ENCODE measurements at places on chromosomes 3 and 15.

- DNase-seq: no peak
These were observed 69.8 kb downstream of the CHRNA7 start for GRCh38 chr15:32099956-32100684.

DNA sequence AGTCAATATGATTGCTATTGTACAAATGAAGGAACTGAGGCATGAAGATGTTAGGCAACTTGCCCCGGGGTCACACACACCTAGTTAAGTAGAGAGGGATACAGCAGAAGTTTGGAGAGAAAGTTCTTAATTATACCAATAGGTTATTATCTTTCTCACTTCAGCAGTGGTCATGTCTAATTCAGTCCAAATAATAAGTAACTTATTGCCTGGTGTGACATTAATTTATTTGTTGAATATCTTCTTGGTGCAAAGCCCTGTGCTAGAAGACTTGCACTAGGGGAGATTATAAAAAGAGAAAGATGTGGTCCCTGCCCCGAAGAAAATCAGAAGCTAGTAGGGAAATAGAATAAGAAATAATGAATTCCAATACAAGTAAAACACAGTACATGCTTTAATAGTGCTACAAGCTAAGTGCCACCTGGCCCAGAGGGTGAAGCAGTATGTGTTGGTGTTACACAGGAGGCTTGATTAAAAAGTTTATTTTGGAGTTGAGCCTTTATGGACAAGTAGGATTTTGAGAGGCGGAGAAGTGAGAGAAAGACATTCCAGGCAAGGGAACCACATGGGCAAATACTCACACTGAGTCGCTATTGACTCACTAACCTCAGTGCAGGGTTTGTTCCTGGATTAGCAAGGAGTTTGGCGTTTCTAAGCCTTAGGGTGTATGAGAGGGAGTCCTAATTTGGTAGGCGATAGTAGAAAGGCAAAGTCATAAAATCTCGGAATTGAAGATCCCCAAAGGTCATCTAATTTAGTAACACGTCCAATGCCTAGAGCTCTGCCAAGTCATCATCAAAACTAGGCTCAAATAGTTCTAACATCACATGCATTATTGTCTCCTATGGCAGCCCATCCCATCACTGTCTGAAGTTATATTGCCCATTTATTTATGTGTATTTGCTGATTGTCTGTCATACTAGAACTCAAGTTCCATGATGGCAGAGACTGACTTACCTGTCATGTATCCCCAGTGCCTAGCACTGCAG is 19.2 kb upstream of the GSK3B start:
- DNase-seq: peak; percentile 69

- no peak for DNase-seq
These were observed 145.5 kb downstream of the WNT5A start for GRCh38 chr3:55341502-55342031.

DNA sequence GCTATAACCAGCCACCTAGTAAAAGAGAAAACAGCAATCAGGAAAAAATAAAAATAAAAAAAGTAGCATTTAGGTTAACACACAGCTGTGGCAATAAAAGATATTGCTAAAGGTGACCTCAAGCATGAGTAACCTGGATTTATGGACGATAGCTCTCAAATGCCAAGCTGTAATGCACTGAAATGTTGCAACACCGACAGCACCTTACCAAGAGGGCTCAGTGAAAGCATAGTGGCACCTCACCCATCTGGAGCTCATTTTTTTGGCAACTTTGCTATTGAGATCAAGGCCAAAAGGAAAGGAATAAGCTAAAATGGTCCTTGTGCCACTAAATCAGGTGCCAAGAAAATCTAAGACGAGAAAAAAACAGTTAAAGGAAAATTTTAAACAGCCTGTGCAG is 2.5 kb downstream of the HACD2 start:
- no peak for DNase-seq

DNA sequence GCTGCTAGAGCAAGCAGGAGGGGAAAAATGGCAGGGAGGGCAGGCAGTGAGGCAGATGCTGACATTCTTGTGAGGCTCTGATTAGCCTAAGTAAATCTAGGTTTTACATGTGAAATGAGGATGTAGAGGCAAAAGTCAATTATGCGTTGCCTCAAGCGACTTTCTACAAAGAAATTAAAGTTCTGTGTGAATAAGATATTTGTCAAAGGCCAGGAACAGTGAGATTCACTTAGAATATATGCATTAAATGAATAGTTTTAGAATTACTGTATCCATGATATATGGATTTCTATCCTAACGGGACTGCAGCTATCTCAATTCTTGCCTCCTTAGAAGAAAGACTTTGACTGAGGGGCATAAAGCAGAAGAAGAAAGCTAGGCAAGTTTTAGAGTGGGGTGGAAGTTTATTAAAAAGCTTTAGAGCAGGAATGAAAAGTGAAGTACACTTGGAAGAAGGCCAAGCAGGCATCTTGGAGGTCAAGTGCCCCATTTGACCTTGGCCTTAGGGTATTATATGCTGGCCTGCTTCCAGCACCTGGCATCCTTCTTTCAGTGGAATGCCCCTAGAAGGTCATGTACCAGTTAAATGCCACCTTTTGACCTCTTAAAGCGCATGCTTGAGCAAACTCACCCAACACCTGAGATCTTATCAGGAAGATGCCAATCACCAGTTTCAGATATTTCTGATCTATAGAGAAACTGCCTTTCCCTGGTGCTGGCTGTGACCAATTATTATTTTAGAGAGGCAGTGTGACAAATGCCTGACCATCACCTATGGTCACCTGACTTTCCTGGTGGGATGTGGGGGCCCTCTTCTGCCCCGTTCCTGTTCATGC is 38.2 kb downstream of the OSTN start:
- no peak for DNase-seq

GRCh38 chr15:69664572-69665571 is 212.3 kb downstream of the RPLP1 start:
- DNase-seq: no peak
